ENCODE measurements at places on chromosomes 2 and 18.

DNA sequence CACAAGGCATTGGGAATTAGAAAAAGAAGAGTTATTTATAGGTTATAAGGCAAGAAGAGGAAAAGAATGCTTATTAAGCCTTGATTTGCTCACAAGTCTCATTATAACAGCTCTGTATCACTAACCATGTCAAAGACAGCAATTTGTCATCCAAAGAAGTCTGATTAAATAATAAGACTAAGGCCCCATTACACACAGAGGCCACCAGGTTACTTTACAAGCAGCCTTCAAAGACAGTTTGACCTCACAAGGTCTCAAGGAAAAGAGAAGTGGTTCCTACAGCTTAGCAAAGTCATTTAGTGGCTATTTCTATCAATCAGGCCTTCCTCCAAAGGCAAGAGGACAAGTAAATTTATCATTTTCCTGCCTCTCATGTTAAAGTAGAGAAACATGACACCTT is 188.5 kb downstream of the MBD2 start:
- no peak for DNase-seq

DNA sequence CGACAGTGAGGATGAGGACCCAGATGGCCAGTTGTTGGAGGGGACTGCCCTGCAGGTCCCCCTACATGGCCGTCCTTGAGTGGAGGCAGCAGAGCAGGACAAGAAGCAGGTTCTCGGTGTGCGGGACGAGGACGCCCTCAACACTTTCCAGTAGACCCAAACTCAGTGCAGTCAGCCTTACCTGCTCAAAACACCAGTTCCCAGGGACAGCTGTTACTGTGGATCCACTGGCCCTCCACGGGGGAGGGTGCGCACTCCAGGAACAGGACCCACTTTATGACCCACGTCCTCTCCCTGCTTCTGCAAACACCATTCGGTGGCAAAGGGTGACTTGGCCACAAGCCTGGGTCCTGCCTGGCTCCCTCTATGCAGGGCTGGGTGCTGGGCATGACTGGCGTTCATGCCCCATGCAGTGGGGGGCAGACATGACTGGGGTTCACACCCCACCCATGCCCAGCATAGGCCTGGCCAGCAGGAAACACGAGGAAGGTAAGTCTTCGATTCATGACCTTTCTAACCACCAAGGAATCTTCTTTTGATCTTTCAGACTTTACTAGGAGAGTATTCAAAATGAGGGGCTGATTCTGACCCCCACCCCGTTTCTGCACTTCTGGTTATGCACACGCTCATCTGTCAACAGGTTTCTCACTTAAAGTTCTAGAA is 233.7 kb downstream of the HDAC4 start:
- no peak for DNase-seq

GRCh38 chr2:119409506-119409905 is 22.1 kb upstream of the TMEM37 start:
- DNase-seq = no peak

DNA sequence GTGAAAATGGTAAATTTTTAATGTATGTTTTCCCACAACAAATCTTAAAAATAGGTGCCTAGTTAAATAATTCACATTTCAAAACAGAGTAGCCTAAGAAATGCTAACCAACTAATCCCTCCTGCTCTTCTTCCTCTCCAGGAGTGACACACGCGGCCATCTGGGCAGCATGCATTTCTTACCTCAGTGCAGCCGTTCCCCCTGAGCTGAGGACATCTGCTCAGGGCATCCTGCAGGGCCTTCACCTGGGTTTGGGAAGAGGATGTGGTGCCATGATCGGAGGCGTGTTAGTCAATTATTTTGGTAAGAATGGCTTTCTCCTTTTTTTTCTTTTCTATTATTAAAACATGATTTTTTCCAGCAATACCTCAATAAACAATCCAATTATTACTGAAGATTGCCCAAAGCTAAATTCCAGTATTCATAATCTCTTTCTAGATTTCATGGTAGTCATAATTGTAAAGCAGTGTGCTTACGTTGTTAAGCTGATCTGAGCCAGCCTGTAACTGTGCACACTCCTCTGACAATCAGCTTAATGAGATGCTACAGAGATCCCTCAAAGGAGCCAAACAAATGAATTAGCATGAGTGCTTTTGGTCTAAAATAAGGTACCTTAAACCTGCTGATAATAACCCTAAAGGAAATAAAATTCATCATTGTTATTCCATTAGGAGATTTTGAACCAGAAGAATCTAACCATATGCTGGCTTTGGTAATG is 45.8 kb downstream of the NEMP2 start:
- DNase-seq = no peak

GRCh38 chr2:144215207-144215606 is 304.7 kb downstream of the ZEB2 start:
- DNase-seq = no peak

- no peak for DNase-seq
Observed at GRCh38 chr2:201696151-201696659, 2.2 kb downstream of the MPP4 start.
